ENCODE measurements at places on chromosomes 16 and 17.

DNA sequence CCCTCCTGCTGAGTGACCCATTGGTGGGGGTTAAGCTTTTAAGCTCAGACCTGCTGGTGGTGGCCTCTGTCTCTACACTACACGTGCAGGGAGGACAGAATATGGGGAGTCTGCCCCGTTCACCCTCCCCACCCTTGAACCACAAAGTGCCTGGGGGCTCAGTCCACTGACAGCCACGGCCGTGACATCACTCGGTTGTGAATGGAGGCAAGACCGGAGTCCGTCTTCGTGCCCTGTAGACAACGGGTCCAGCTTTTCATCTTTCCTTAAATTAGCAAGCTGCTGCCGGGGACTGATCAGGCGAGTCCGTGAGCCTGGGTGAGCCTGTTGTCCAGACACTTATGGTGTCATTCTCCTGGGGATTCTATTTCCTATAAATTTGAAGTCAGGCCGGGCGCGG lies 67.4 kb downstream of the CRISPLD2 start:
- DNase-seq, result no peak

GRCh38 chr16:4244254-4245076 lies 2.6 kb upstream of the SRL start:
- DNase-seq, result no peak

- no peak for DNase-seq
Observed at GRCh38 chr16:1520461-1520860, 13.0 kb upstream of the TMEM204 start.

- DNase-seq, result no peak
Observed at GRCh38 chr17:64007838-64008282, 9.7 kb downstream of the PRR29 start.

- DNase-seq, result no peak
Observed at GRCh38 chr17:63995626-63996025, 2.5 kb upstream of the PRR29 start.

- DNase-seq, result no peak
Observed at GRCh38 chr17:41592601-41593305, 6.1 kb upstream of the KRT14 start.

DNA sequence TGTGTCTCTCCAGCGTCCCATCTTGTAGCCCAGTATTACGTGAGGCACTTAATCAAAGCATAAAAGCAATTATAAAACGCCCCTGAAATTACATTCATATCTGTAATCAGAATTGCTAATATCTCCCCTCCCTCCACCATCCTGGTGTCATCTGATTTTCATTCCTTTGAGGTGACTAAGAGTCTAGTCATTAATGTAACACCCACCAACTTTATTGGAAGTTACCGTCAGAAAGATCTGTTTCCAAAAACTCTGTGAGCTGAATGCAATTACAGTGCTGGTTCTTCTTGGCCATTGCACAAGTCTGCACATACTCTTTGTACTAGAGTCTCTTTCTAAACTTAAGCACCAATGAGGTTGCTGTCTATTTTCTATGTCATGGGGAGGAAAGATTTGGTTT lies 12.5 kb upstream of the MAF start:
- DNase-seq, result no peak

DNA sequence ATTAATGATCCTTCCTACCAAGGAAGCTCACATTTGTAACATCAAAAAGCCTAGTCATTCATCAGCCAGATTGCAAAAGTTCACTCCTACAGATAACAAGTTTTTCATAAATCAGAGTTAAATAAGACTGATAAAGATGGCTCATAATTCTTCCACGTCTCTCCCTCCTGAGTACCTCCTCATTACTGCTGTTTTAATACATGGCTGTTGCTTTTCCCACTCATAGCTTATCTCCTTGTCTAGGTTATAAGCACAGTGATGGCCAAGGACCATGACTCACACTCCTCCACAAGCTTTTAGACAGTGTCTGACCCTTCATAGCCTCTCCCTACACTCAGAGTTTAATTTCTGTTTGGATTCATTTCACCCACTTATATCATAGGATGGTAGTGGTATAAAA lies 100.9 kb upstream of the MON1B start:
- DNase-seq, result no peak

GRCh38 chr16:83013071-83013470 lies 386.3 kb downstream of the CDH13 start:
- no peak for DNase-seq

DNA sequence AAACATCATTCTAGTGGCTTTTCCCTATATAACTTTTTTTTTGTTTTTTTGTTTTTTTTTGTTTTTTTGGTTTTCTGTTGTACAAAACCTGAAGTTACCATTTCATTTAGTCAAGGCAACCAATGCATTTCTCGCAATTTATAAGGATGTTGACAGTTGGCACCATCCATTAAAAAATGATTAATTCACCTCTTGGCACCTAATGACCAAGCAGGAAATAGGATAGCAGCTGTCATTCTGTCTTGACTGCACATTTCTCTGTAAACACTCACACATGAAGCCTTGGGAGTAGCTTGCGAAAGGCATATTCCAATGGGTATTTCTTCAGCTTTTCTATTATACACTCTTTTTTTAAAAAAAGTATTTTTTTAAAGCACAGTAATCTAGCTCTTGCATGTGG lies 77.5 kb downstream of the SYCE1L start:
- DNase-seq, result no peak

GRCh38 chr16:85475233-85475632 lies 137.9 kb upstream of the GSE1 start:
- no peak for DNase-seq

DNA sequence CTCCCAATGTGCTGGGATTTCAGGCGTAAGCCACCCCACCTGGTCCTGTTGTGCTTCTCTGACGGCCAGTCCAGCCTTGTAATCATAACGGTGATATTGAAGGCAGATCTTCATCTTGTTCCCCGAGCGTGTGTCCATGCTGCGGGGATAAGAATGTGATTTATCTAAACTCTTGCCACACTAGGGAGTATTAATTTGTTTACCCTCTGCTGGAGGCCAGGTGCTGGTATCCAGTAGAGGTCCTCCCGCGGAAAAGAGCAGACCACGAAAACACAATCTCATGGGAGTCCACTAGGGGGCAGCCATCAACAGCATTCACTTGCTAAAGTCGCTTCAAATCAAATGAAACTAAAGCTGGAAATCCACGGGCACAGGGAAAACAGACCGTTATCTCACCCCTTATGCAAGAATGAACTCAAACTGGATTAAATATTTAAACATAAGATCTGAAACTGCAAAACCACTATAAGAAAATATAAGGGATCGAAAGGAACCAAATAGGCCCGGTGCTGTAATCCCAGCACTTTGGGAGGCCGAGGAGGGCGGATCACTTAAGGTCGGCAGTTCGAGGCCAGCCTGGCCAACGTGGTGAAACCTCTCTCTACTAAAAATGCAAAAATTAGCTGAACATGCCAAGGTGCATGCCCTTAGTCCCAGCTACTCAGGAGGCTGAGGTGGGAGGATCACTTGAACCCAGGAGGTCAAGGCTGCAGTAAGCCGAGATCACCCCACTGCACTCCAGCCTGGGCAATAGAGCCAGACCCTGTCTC lies 22.3 kb upstream of the RBBP6 start:
- peak; percentile 60 for DNase-seq

GRCh38 chr17:73387746-73388577 lies 76.2 kb upstream of the CDC42EP4 start:
- DNase-seq, result no peak

DNA sequence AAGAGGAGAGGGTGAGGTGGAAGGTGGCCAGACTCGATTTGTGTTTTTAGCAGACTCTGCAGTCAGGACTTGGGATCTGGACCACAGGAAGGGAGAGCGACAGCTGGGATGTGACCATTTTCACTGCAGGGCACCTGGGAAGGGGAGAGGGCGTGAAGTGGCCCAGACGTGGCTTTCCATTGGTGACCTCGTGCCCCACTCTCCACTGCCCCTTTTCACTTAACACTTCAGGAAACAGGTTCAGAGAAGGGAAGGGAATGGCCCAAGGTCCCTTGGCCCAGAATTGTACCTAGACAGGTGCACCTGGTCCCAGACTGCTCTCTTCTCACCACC lies 22.9 kb upstream of the MPRIP start:
- DNase-seq, result no peak

- DNase-seq, result no peak
Observed at GRCh38 chr16:53974484-53975080, 270.6 kb downstream of the FTO start.

GRCh38 chr17:67655478-67656148 lies 62.1 kb upstream of the NOL11 start:
- no peak for DNase-seq

DNA sequence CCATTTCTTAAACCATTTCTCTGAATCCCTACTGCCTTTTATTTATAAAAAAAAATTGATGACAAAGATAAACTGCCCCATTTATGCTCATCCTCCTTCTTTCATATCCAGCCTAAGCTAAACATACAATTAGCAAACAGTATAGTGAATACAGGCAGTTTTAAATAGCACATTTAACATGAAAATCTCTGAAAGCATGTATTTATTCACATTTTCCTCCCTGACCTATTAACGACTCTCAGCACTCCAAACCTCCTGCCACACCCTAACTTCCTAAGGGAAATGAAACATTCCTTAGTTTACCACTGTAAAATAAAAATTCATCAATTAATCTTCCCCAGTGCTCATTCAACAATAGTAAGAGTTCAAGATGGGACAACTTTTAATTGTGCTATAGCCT lies 56.9 kb downstream of the TRIM37 start:
- no peak for DNase-seq

DNA sequence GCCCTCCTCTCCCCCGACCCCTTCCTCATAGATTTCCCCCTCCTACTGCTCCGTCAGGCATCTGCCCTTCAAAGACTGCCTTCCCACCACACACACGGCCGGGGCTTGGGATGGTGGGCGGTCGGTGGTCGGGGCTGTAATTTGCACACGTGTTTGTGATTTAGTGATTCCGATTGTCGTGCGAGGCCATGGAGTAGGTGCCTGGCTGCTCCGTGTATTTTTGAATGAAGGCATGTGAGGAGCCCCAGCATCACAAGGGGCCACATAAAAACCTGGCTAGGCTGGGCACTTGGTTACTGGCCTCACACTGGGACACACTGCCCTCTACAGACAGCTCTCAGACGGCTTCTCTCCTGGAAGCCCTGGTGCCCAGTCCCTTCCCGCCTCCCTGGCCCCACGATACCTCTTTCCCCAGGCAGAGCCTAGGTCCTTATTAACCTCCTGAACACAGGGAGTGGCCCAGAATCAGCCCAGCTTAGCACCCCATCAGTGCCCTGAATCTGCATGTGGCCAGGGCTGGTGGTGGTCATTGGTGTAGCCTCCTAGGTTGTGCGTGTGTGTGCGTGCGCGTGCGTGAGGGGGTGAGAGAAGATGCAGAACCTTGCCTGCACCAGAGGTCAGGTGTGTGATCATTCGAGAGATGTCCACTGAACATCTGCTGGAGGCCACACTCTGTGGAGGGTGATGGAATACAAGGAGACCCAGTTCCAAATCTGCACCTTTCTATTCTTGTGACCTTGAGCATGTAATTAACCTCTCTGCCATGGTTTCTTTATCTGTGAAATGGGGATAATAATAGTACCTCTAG lies 1.3 kb upstream of the SOCS1 start:
- DNase-seq, result peak; percentile 53

DNA sequence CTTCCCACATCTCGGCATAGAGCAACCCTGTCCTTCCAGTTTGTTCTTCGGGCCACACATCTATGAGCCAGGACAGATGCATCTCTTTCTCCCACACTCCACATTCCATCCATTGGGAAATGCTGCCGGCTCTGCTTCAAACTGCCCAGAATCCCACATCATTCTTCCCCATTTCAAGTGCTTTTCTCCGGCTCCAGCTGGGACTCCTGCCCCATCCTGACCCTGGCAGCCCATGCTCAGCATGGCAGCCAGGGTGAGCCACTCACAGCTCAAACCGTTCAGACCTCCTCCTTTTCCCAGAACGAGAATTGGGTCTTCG lies 132.8 kb upstream of the SDK2 start:
- no peak for DNase-seq

- no peak for DNase-seq
Observed at GRCh38 chr16:66502020-66502913, 47.7 kb downstream of the TK2 start.

GRCh38 chr16:70648606-70649005 lies 2.2 kb downstream of the IL34 start:
- no peak for DNase-seq

DNA sequence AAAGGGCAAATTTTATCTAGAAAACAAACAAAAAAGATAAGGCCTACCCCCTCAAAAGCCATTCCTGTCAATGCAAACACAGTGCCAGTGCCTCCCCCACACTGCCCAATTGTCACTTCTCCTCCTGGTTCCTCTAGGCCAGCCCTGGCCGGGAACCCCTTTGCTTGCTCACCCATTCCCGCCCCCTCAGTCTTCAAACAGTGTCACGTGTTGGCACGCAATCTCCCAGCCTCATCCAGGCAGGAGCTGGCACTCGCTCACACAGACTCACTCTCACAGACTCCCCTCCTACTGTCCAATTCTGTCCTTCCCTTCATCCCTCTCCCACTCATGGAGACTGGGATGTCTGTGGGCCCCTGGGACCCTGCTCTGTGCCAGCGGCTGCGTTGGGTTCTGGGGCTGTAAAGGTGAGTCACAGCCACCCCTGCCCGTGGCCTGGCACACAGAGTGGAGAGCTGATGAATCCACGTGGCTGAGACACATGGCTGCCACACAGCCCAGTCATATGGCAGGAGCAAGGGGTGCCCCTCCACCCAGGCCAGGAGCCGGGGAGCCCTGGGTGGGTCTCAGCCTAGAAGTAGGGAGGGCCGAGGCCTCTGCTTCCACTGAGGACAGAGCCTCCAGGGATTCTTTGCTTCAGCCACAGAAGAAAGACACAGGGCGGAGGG lies 54.8 kb downstream of the VAC14 start:
- DNase-seq, result no peak

- DNase-seq, result no peak
Observed at GRCh38 chr16:75599452-75600277, 23.4 kb downstream of the ADAT1 start.

DNA sequence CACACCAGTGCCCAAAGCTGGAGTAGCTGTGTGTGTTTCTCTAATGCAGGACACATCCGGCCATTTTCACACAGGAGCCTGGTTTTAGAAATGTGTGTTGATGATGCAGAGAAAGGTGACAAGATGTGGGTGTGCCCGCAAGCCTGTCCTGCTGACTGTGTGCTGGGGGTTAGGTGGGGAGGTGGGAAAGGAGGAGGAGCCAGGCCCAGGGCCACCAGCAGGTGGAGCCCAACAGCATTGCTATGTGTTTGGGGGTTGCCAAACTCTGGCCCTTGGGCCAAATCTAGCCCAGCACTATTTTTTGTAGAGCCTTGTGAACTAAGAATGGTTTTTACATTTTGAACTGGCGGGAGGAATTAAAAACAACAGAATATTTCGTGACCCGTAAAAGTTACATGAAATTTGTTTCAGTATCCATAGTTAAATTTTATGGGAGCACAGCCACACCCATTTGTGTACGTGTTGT lies 61.7 kb upstream of the LGALS9 start:
- peak; percentile 10 for DNase-seq

- DNase-seq, result no peak
Observed at GRCh38 chr16:74521691-74522090, 85.2 kb downstream of the GLG1 start.

- peak; percentile 84 for DNase-seq
Observed at GRCh38 chr17:14205992-14206461, 30.6 kb downstream of the CDRT15 start.

GRCh38 chr16:52456368-52456767 lies 90.6 kb downstream of the TOX3 start:
- no peak for DNase-seq
